ENCODE measurements at places on chromosomes 12 and 14. TPM values are rescaled to one million over a fixed set of nuclear protein-coding genes. Genes with fewer than 3 reads are reported as not detected.

The DHRS2 gene
- total RNA-seq: 1.8 TPM

The FAM90A1 gene
- total RNA-seq: 0.39 TPM

The FAM161B gene
- total RNA-seq: 0.66 TPM

The CD163 gene
- 0.77 TPM for total RNA-seq

The TROAP gene
- 89.2 TPM for total RNA-seq

The LTB4R gene
- total RNA-seq: 6.9 TPM

The HHIPL1 gene
- 2.0 TPM for total RNA-seq

The TAS2R8 gene
- total RNA-seq: not detected

The GAS2L3 gene
- total RNA-seq: 20.1 TPM

The AQP6 gene
- 0.21 TPM for total RNA-seq

The SLCO1B1 gene
- total RNA-seq: 0.37 TPM

The APOF gene
- total RNA-seq: 0.11 TPM

Data from WTC11 (cell line).